ENCODE measurements at places on chromosomes 1 and 21.

- no peak for DNase-seq
These were observed 2.4 kb downstream of the ZMYND12 start for GRCh38 chr1:42453386-42453785.

DNA sequence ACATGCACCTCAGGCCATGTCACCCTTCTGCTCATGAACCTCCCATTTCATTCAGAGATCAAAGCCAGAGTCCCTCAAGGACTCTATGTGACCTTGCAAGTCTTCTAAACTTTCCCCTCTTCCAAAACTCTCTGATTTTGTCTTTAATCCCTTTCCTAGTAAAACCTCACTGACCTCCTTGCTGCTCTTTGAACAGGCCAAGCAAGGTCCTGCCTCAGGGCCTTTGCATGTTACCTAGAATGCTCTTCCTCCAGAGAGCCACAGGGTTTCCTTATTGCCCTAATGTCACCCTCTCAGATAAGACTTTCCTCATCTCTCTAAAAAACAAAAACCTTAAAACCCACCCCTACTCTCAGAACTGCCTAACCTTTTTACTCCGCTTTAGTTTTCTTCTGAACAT, 26.6 kb downstream of the IL23R start:
- DNase-seq: no peak

- peak; percentile 19 for DNase-seq
These were observed 388.7 kb downstream of the USH2A start for GRCh38 chr1:216034506-216034905.

GRCh38 chr1:220189750-220190347, 82.4 kb downstream of the RAB3GAP2 start:
- DNase-seq: peak; percentile 42

GRCh38 chr1:228094432-228095016, 8.6 kb downstream of the C1orf35 start:
- no peak for DNase-seq

DNA sequence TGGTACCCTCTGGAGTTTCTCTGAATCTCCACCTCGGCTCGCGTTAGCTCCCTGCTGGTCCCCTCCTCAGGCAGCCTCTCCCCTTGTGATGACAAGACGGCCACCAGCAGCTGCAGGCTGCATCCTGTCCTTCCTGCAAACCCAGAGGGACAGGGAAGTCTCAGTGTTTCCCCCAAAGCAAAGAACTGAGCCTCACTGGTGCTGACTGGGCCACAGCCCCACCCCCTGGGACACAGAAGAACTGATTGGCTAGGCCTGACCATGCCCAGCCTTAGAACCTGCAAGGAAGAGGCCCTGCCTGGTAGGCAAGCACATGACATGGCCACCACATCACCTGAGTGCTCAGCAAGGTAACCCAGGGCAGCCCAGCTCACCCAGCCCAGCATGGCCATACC, 34.6 kb downstream of the TMEM51 start:
- DNase-seq: no peak
